Activated CD4-positive, alpha-beta memory T cell treated with anti-CD3 and anti-CD28 coated beads for 36 hours (primary cell): ENCODE measurements at places on chromosomes 13 and 19. TPM values are rescaled to one million over a fixed set of nuclear protein-coding genes. Genes with fewer than 3 reads are reported as not detected.

GRCh38 chr13:25881136-25881926, 170.5 kb downstream of the SHISA2 start:
- no peak overlapping the region for H3K27ac ChIP-seq
- no peak overlapping the region for H3K4me3 ChIP-seq
- no peak for DNase-seq
- H3K36me3 ChIP-seq: no peaks in the 10 kb centered on the region
- peaks cover 29% of the 10 kb centered on the region for H3K4me1 ChIP-seq
- no peaks in the 10 kb centered on the region for H3K27me3 ChIP-seq

- no peak overlapping the region for H3K27ac ChIP-seq
- no peaks in the 10 kb centered on the region for H3K27me3 ChIP-seq
- DNase-seq: peak; percentile 65
- H3K4me1 ChIP-seq: peaks cover 11% of the 10 kb centered on the region
- H3K36me3 ChIP-seq: no peaks in the 10 kb centered on the region
Measured at GRCh38 chr19:4633140-4633967, 6.0 kb upstream of the TNFAIP8L1 start.

DNA sequence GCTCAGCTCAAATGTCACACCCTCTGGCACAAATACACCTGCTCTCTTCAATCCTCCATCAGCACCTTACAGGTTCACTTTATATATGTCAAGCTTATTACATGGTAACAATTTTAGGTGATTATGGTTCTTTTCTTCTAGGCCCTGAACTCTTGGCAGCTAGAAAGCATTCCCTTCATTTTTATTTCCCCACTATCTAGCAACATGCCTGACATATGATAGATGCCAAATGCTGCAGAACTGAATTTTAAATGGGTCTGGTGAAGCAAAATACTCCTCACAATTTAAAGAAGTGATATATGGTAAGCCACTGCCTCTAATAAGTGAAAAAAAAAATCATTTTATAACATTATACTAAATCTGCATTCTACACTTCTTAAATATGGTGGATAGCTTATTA, 95.2 kb downstream of the USP12 start:
- H3K4me1 ChIP-seq: peaks cover 12% of the 10 kb centered on the region
- H3K27ac ChIP-seq: no peak overlapping the region
- H3K36me3 ChIP-seq: peaks cover 47% of the 10 kb centered on the region
- no peak for DNase-seq
- H3K27me3 ChIP-seq: no peaks in the 10 kb centered on the region

Gene ZNF99
- not detected for total RNA-seq
